Choroid plexus epithelial cell (primary cell): ENCODE measurements at places on chromosomes 12 and 14.

- DNase-seq = peak; percentile 88
Measured at GRCh38 chr14:21039585-21040369, 2.4 kb upstream of the RNASE7 start.

- peak; percentile 91 for DNase-seq
Measured at GRCh38 chr14:100012478-100013327, 52.5 kb upstream of the EVL start.

GRCh38 chr14:91882776-91883175, 15.4 kb upstream of the TC2N start:
- no peak for DNase-seq

GRCh38 chr12:49131894-49132461, 783 bp upstream of the TUBA1B start:
- peak; percentile 56 for DNase-seq

- DNase-seq = no peak
Measured at GRCh38 chr14:40806471-40806870, 800.2 kb upstream of the LRFN5 start.

GRCh38 chr12:65372574-65372973, 94.1 kb downstream of the MSRB3 start:
- DNase-seq = peak; percentile 48

DNA sequence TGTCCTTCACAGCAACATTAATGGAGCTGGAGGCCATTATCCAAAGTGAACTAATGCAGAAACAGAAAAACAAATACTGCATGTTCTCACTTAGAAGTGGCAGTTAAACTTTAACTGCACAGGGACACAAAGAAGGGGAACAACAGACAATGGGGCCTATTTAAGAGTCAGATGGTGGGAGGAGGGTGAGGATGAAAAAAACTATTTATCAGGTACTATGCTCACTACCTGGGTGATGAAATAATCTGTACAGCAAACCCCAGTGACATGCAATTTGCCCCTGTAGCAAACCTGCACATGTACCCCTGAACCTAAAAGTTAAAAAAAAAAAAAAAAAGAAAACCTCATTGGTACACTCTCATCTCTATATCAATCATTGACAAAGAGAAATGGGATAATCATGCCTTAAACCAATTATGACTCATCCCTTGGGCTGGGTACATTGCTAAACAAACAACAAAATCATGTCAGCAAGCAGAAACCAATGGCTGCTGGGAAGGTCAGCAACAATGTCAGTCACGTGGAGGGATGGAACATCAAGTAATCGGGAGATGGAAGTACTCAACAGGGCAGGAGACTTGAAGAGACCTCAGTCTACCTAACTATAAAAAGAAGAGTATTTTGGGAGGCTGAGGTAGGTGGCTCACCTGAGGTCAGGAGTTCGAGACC, 479.2 kb downstream of the RMST start:
- DNase-seq = no peak

DNA sequence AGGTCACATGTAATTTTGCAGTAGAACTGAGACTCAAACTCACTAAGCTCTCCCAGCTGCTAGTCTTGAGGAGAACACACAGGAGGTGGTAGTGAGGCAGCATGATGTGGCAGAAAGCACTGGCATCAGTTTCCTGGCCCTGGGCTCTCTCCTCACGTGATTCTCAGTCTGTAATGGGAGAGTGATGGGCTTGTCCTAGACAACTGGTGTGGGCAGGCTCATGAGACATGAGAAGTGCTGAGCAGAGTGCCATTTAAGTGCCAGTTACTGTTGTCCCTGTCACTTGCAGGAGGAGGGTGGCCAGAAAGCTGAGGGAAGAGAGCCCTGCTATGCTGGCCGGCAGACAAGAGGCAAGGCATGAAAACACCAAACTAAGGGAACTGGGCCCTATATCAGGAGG, 48.5 kb upstream of the OVCH1 start:
- no peak for DNase-seq

DNA sequence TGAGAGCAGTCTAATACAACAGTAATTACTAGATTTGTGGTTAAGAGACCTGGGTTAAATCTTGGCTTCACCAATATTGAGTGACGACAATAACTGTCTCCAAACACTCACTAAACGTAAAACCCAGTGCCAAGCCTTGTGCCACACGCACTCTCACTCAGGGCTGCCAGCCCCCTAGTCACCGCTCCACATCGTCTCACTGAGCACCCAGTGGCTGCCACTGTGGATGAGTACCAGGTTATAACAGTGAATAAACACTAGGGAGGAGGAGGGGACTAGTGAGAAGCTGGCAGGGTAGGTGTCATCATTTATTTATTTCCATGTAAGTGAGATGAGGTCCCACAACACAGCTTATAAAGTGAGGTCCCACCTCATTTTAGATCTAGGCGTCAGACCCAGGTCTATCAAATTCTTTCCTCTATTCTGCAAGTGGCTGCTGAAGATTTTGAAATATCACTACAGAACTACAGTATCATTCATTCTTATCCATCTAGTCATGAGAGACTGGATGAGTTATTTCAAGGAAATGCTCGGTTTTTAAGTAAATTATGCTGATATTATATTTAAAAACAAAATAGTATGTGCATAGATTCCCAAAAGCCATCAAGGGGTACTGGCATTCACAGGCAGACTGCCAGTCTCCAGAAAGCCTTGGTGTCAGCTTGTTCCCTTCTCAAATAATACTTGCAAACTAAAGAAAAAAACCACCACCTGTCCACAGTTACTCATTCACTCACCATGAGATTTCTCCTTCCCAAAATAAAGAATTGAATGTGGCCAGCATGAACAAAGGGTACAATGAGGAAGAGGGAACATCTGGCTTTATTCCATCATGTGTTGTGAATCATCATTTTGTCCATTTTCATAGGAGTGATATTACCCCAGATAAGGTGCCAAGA, 84.0 kb downstream of the PTPN21 start:
- peak; percentile 17 for DNase-seq

- no peak for DNase-seq
Measured at GRCh38 chr12:48180424-48180823, 3.0 kb upstream of the CCDC184 start.

- DNase-seq = peak; percentile 68
Measured at GRCh38 chr12:26680727-26681455, 152.1 kb downstream of the ITPR2 start.

- DNase-seq = no peak
Measured at GRCh38 chr12:633731-634130, 29.5 kb downstream of the NINJ2 start.

- DNase-seq = peak; percentile 27
Measured at GRCh38 chr14:60356906-60357550, 108.0 kb downstream of the PPM1A start.

GRCh38 chr12:71556875-71557274, 106.8 kb downstream of the ZFC3H1 start:
- peak; percentile 76 for DNase-seq

GRCh38 chr12:106892075-106892474, 63.6 kb upstream of the TMEM263 start:
- no peak for DNase-seq

- DNase-seq = no peak
Measured at GRCh38 chr12:11901701-11902524, 168.8 kb upstream of the BCL2L14 start.

DNA sequence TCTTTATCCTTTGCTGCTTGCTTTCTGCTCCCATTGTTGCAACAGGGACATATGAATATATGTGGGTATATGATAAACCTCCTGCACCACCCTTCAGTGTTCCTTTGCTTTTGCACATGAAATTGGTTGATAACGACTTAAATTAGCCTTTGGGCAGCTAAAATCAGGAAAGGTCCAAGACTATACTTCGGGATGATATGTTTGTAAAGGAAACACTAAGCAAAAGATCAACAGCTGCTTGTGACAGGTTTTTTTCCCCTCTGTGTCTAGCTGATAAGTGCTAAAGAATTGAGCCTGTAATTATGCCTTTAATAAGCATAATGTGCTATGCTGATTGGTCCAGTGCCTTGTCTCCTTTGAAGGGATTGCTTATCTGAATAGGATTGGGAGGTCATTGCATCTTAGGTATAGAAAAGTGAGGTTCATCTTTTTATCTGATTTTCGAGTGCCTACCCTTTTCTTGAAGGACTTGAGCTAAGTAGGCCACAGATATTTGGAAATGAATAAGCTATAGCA, 59.4 kb downstream of the PPHLN1 start:
- DNase-seq = no peak

- DNase-seq = no peak
Measured at GRCh38 chr12:13147688-13148484, 44.4 kb upstream of the GSG1 start.

- peak; percentile 85 for DNase-seq
Measured at GRCh38 chr14:24411443-24412389, 12.9 kb downstream of the NYNRIN start.

DNA sequence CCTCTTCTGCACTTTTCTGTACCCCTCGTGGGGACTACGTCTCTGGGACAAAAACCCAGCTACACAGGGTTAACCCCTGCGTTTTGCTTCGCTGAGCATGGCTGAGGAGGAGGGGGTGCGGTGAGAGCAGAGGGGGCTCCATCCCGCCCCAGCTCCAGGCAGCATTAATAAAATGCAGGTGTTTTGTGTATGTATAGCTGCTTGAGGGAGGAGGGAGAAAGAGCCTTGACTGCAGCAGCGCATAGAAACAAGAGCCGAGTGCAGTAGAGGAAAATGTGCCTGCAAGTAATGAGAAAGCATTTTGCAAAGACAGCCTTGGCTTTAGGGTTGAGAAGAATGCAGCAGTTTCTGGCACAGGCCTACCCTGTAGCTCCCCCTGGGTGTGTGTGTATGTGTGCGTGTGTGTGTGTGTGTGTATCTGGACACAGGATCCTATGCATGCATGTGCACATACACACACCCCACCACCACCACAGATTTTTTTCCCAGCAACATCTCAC, 103.9 kb downstream of the ZFP36L1 start:
- peak; percentile 89 for DNase-seq

DNA sequence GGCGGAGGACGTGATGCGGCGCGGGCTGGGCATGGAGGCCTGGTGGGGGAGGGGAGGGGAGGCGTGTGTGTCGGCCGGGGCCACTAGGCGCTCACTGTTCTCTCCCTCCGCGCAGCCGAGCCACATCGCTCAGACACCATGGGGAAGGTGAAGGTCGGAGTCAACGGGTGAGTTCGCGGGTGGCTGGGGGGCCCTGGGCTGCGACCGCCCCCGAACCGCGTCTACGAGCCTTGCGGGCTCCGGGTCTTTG, 303 bp downstream of the GAPDH start:
- no peak for DNase-seq

GRCh38 chr12:111596985-111597830, 1.9 kb downstream of the ATXN2 start:
- DNase-seq = peak; percentile 69

GRCh38 chr12:53532524-53533445, 25.5 kb upstream of the NPFF start:
- no peak for DNase-seq

GRCh38 chr12:67964456-67964855, 24.8 kb upstream of the IFNG-AS1 start:
- no peak for DNase-seq

- no peak for DNase-seq
Measured at GRCh38 chr12:64240781-64241180, 18.7 kb upstream of the KICS2 start.

GRCh38 chr14:96470331-96470730, 31.9 kb upstream of the PAPOLA start:
- no peak for DNase-seq

GRCh38 chr14:93544212-93544611, 113.5 kb downstream of the UNC79 start:
- DNase-seq = no peak

- no peak for DNase-seq
Measured at GRCh38 chr12:92426332-92426731, 276.5 kb upstream of the PLEKHG7 start.

GRCh38 chr14:67577909-67578749, 21.9 kb downstream of the PIGH start:
- DNase-seq = no peak

DNA sequence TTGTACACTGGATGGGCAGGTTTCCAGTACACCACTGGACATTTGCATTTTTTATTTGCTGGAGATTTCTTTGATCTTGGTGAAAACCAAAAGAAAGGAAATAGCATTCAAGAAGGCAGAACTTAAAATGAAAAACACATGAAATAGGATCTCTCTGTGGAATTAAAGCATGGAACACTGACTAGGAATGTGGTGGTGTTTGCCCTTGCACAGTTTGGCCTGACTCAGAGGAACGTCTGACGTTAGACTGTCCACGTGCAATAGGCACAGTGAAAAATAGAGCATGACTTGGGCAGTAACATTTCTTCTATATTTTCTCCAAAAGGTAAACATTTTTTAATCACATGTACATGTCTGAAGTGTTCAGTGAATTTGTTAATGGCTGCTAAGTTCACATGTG, 474.1 kb upstream of the PRICKLE1 start:
- peak; percentile 87 for DNase-seq

- no peak for DNase-seq
Measured at GRCh38 chr12:124504273-124505000, 63.0 kb downstream of the NCOR2 start.
